ENCODE measurements at places on chromosomes 4 and X. TPM values are rescaled to one million over a fixed set of nuclear protein-coding genes. Genes with fewer than 3 reads are reported as not detected.

Gene POF1B
- 0.17 TPM for polyA plus RNA-seq

Gene MAGEB16
- polyA plus RNA-seq: not detected

Gene SLC6A14
- 0.21 TPM for polyA plus RNA-seq

Gene AMBN
- 2.6 TPM for polyA plus RNA-seq

Gene NDUFC1
- 92.4 TPM for polyA plus RNA-seq

Gene CYTL1
- 9.0 TPM for polyA plus RNA-seq

Gene ZRSR2
- 12.3 TPM for polyA plus RNA-seq

Gene BLOC1S4
- 11.3 TPM for polyA plus RNA-seq

Gene UGT2B15
- 0.08 TPM for polyA plus RNA-seq

Gene SUPT20HL2
- polyA plus RNA-seq: not detected

Gene TRO
- polyA plus RNA-seq: 92.3 TPM

Gene SLITRK2
- 2.0 TPM for polyA plus RNA-seq

Gene TXK
- 3.2 TPM for polyA plus RNA-seq

DNA sequence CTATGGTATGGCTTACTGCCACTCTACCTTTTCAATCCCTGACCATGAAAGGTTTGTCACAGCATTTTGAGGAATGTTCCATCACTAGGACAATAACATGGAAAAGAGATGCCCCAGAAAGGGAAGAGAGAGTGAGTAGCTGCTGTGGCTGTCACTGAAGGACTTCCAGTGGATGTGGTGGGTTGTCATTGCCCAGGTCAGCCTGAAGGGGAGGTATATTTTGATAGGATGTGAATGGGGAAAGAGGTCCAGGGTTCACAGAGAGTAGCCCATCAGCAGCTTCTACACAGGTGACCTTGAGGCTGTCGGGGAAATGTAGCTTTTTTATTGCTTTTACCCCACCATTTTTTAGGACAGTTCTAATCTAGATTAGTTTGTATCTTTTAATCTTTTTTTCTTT is 30.8 kb downstream of the MTM1 start:
- DNase-seq: no peak

DNA sequence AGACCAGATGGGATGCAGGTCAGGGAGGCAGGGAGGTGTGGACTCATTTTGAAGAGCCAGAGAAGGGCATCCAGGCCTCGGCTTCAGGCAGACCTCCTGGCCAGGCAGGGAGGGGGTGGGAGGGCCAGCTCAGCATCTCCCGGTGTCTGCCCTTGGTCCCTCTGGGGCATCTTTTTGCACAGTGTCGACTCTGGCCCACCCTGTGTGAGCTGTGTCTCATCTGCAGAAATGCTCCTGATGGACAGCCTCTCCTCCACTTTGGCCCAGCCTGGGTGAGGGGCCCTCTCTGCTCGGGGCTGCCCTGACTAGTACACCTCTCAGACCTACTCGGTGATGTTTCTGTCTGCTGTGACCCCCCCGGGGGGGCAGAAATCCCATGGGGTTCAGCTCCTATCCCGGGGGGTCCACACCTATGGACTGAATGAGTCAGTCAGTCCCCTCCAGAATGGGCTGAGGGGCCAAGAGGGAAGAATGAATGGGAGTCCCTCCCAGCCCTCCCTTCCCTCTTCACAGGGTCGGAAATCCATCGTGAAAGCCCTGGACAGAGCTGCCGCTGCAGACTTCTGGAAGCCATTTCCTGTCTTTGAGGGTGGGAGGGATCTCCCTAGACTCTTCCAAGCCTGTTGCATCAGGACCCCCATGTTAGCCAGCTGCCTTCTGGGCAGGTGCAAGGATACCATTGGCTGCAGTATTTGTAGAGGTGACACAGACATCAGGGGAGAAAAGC is 196.7 kb upstream of the PSAPL1 start:
- no peak for DNase-seq

- DNase-seq: no peak
Observed at GRCh38 chr4:48445704-48446103, 37.4 kb upstream of the SLC10A4 start.

DNA sequence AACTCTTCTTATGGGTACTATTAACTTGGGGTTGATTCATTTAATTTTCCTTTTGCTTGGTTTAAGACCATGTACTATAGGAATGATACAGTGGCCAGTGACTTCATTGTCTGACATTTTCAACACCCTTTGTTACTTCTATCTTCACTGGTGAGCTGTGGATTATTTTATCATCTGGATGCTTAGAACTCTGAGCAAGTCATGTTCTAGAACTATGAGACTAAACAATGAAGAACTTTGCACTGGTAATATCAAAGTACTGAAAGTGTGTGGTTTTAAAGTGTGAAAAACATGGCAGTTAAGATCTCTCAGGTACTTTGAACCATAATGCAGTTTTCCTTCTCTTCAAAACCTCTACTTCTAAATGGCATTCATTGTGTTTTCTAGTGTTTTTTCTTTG is 47.8 kb downstream of the MAP7D3 start:
- DNase-seq: no peak

GRCh38 chr4:72555377-72555831 is 13.6 kb downstream of the ADAMTS3 start:
- DNase-seq: no peak

- no peak for DNase-seq
Observed at GRCh38 chr4:131430302-131430701, 1718.8 kb upstream of the PCDH10 start.

DNA sequence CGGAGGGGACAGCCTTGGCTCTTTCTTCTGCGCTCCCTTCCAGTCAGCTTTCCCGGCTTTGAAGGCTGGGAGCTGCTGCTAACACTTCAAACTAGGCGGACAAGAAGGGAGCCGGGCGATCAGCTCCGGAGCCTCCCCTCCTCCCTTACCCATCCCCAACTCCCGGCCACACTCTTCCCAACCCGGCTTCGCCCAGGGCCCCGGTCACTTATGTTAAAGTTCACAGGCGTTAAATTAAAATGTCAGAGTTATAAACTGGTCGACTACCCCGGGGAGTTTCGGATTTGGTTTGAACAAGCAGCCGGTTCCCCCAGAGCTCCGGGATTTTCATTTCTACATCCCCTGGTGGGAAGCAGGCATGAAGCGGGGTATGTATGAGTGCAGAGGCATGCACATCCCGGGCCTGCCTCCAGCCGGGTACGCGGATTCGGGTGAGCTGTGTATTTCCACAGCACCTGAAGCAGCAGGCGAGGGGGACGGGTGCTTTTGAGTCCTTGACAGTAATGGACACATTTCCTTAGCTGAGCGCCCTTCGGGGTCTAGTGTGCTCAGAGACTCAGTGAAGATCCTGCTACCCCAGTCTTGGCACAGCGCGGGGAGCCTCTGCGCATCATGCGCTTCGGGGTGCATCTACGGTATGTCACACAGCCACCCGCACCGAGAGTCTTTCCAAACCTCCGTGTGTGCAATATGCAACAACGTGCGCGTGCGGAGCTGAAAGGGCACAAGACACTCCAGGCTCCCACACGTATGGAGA is 880 bp downstream of the UNC5C start:
- DNase-seq: no peak

DNA sequence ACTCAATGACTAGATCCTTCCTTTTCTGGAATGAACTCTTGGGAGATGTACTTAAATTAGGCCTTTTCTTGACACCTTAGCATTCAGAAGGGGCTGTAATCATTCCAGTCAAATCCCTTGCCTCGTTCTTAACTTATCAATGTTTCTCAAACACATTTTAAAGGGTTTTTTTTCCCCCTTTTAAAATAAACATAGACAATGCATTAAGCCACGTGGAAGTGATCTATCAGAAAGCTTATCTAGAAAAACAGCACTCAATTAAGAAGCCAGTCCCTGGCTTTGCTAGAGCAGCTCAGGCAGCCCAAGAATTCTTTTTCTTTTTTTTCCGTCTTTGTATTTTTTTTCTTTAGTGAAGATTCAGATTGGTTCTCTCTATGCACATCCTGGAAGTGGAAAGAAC is 118.2 kb downstream of the PCDH7 start:
- no peak for DNase-seq

GRCh38 chr4:161919442-161920220 is 244.2 kb downstream of the FSTL5 start:
- DNase-seq: no peak

DNA sequence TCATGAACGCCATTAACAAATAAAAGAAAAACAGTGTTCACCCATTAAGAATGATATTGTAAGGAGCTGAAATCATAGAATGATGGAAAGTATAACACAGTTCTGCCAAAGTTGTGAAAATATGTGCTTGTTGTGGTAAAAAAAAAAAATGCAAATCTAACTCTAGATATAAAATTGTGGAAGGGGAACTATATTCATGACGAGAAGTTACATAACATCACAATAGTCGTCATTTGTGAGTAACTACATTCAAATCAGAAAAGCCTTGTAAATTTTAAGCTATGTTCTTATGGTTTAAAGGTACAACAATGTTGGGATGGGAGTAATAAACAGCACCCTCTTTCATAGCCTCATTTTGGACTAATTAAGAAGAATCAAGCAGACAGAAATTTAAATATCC is 57.6 kb upstream of the PRDM8 start:
- DNase-seq: no peak

- DNase-seq: no peak
Observed at GRCh38 chrX:69285401-69285877, 120.2 kb upstream of the PJA1 start.

DNA sequence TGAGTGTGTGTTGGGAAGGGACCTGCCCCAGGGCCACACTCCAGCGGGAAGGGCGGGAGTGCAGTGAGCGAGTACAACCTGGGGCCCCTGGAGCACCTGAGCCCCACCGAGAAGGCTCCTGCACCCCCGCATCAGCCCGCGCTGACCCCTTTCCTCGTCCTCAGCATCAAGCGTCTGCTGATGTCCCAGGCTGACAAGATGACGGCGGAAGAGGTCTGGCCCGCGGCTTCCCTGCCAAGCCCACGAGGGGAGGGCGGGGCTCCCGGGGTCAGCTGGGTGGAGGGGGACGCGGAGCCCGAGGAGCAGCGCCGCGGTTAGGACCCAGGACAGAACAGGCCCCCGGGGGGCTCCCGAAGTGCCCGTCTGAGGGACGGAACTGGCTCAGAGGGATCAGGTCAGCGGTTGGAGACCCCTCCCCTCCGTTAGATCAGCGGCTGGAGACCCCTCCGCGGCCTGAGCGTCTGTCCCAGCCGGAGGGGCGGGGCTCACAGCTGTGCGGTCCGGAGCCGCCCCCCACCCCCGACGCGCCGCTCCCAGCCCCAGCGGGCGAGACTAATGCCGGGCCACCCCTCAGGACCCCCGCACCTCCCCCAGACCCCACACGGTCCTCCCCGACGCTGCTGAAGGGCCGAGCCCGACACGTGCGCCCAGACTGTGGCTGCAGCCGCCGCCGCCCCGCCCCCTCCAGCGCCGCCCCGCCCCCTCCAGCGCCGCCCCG is 6.7 kb downstream of the MYL5 start:
- no peak for DNase-seq

DNA sequence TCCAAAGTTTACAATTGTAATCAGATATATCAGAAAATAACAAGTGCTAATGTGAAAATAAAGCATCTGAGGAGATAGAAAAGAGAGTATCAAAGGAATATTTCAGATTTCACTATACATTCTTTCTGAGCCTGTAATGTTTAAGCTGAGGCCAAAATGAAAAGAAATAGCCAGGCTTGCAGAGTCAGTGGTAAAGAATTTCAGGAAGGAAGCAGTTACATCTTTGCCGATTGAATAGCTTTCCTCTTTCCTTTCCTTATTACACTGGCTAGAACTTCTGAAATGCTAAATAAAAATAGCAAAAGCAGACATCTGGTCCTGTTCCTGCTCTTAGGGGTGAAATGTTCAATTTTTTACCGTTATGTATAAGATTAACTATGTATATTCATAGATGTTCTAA is 1441.6 kb upstream of the PCDH7 start:
- DNase-seq: no peak

GRCh38 chrX:8728932-8729535 is 2.9 kb downstream of the ANOS1 start:
- DNase-seq: no peak

- no peak for DNase-seq
Observed at GRCh38 chr4:74490736-74491135, 45.8 kb downstream of the AREG start.

DNA sequence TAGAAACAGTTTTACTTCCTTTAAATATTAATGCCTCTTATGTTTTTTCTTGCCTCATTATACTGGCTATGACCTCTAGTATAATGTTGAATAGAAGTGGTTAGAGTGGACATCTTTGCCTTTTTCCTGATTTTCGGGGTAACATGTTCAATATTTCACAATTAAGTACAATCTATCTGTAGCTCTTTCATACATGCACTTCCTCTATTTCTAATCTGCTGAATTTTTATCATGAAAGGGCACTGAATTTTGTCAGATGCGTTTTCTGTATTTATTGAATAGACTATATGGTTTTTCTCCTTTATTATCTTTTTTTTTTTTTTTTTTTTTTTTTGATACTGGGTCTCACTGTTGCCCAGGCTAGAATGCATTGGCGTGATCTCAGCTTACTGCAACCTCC is 29.0 kb downstream of the MECP2 start:
- DNase-seq: no peak

- DNase-seq: no peak
Observed at GRCh38 chrX:114709406-114709805, 125.5 kb downstream of the HTR2C start.

All from left renal cortex interstitium (tissue), 4 donors.